ENCODE measurements at places on chromosomes 2 and 18. TPM values are rescaled to one million over a fixed set of nuclear protein-coding genes. Genes with fewer than 3 reads are reported as not detected.

- no peak for DNase-seq
Measured at GRCh38 chr2:230589497-230590015, 123.1 kb upstream of the CAB39 start.

DNA sequence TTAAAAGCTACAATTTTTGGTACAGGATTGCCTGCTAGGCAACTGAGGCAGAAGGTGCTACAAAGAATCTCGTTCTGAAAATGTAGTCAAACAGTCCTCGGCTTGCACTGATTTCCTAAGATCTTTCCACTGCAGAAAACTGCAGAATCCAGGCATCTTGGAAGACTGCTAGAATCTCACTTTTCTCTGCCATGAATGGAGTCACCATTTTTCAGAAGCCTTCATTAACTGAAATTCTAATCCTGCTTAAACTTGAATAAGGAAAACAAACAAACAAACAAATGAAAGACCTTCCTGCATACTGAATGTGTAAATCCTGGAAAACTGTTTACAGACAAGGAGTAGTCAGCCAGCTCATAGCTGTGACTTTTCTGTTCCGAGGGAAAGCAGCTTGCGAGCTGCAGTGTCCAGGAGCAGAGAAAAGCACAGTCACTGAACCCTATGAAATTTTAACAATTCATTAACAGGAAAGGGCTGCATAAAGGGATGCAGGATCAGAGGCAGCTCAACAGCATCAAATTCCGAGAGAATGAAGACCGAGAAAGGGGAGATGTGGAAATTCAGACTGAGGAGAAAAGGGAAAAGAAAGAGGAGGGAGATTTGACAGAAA lies 210.5 kb upstream of the PIK3C3 start:
- no peak for DNase-seq

DNA sequence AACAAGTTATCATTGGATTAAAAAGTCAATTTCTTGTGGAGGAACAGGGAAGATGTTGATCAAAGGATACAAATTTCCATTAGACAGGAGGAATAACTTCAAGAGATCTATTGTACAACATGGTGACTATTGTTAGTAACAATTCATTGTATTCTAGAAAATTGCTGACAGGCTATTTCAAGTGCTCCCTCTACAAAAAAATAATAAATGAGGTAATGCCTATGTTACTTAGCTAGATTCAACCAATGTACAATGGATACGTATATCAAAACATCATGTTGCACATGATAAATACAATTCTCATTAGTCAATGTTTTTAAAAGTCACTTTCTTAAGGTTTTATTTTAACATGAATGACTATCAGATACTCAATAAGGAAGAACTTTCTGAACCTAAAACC lies 33.5 kb downstream of the TFCP2L1 start:
- no peak for DNase-seq

GRCh38 chr2:232869138-232870017 lies 686 bp upstream of the SNORC start:
- no peak for DNase-seq

GRCh38 chr2:235903782-235904584 lies 264.2 kb downstream of the GBX2 start:
- DNase-seq: no peak

GRCh38 chr2:28747714-28748113 lies 3.9 kb upstream of the PPP1CB start:
- no peak for DNase-seq

GRCh38 chr2:72149556-72150156 lies 2.0 kb upstream of the CYP26B1 start:
- peak; percentile 17 for DNase-seq

- no peak for DNase-seq
Measured at GRCh38 chr2:203678971-203679370, 27.5 kb upstream of the CD28 start.

- no peak for DNase-seq
Measured at GRCh38 chr2:179581605-179582004, 279.8 kb downstream of the ZNF385B start.

DNA sequence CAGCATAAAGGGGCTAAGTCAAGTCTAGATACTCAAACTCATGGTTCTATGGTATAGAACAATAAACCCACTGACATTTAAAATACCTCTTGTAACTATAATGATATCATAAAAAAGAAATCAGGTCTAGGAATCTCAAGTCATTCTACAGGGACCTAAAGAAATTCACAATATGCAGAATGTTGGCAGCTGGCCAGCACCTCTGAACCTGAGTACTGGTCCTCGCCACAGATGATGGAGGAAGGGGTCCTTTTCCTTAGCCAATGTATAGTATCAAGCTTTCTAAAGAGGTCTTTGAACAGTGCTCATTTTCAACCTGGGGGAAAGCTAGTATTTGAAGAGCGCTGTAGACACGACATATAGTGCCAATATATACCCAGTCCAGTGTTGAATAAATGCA lies 108.4 kb upstream of the ITGB6 start:
- DNase-seq: no peak

- DNase-seq: no peak
Measured at GRCh38 chr2:74887960-74888700, 54.2 kb downstream of the HK2 start.

DNA sequence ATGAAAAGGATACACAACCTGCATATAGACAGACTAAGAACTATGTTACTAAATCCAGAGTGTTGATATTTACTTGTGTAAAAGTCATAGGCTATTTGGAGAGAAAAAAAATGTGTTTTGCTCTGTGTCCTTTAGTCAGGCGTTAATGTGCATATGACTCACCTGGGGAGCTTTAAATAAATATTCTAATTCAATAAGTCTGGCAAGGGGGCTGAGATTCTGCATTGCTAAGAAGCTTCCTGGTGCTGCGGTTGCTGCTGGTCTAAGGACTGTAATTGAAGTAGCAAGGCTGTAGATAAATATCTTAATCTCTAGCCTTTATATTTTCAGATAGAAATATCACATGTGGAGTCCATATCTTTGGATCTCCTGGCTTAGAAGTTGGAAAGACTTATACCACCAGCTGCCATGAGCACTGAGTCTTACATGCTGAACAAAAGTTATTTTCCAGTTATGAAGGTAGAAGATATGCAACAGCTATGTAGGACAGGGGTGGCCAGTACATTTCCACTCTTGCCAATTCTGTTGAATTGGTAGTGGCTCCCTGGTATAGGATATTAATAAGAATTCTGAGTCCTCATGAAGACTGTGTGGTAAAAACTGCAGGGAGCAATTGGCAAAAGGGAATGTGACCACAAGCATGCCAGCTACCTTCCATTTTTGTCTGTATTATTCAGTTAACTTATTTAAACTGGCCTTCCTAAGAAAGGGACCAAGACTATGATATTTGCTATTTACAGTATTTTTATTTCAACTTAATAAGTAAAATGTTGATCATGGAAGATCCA lies 4.8 kb downstream of the SPAG16 start:
- no peak for DNase-seq

- DNase-seq: no peak
Measured at GRCh38 chr18:9081940-9082339, 20.6 kb upstream of the NDUFV2 start.

DNA sequence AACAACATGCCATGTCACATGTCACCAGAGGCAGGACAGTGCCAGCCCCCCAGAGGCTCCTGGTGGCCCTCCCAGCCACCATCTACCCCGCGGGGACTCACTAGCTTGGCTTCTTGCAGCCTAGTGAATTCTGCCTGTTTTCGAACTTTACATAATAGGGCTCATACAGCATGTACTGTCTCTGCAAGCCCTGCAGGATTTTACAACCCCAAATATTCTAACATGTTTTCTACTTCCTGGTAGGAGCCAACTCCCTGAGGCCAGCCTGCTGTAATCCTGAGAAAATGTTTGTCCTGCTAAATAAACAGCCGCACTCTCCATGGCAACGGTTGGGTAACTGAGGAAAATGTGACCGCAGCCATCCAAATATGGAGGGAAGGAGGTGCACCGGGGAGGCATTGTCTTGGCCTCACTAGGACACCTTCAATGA lies 2.7 kb downstream of the PER2 start:
- no peak for DNase-seq

- no peak for DNase-seq
Measured at GRCh38 chr2:231689124-231689893, 19.0 kb upstream of the PTMA start.

- DNase-seq: no peak
Measured at GRCh38 chr2:8438476-8438875, 243.4 kb upstream of the ID2 start.

DNA sequence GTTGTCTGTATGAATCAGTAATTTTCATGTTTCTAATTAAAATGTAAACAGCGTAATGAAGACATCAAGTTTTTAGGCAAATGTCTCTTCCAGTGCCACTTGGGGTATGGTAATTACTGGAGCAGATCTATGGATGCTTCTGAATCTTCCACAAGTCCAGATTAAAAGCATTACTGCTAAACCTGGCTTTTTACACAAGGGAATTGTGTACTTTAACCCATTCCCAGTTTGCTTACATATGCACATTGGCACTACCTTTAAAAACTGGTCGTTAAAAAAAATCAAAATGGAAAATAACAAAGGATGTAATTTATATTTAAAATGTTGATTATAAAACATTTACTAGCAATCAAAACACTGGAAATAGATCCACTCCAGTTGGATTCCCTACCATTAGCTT lies 19.7 kb downstream of the FIGN start:
- no peak for DNase-seq

DNA sequence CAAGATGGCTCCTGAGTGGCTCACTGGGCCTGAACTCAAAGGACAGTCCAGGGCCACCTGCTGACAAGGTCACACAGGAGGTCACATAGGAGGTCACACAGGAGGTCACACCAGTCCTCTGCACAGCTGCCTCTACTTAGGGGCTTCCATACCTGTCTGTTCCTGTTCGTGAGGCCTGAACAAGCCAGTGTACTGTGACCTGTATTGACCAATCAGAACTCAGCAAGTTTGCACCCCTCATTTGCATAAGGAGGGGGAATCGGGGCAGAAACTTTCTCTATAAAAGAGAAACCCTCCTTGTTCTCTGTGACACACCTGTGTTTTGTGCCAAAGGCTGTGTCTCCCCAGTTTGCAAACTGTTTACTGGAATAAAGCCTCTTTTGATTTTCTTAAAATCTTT lies 478.9 kb downstream of the EIPR1 start:
- DNase-seq: no peak

DNA sequence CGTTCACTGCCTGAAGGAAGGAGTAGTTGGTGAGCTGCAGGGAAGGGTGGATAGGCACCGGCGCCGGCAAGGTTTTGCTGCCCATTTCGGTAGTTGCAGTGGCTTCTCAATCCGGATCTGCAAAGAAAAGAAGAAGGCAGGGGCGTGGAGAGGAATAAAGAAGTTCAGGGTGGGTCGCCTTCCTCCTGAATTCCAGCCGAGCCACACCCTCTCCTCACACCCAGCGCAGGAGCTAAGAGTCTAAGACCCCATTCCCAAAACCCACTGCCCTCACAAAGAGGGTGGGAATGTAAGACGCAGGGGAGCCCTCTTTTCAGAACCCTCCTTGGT lies 4.7 kb downstream of the OSR1 start:
- no peak for DNase-seq

DNA sequence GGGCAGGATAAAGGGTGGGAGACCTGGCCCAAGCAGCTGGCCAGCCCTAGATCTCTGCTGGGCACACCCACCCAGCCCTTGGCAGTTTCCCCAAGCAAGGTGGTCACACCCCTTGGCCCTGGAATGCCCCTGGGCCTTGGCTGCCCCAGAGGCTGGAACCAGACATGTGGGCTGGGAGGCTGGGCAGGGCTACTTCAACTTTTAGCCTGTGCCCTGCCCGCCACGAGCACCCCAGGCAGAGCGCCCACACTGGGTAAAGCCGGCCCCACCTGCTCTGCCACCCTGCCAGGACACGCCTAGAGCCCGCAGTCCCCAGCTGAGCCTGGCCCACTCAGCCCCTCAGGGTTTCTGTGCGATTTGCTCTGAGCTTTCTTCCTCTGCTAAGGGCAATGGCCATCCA lies 119.7 kb upstream of the SMAD2 start:
- no peak for DNase-seq

- DNase-seq: no peak
Measured at GRCh38 chr2:109211315-109211714, 82.3 kb downstream of the SH3RF3 start.

GRCh38 chr2:17228461-17228860 lies 289.8 kb downstream of the RAD51AP2 start:
- no peak for DNase-seq

Gene SERPINB7
- not detected for total RNA-seq

Gene ASB18
- not detected for total RNA-seq

Gene C2orf80
- total RNA-seq: not detected

Gene AGPS
- total RNA-seq: 29.7 TPM

Gene CDK15
- total RNA-seq: not detected

Gene NAT8
- total RNA-seq: not detected

Gene YES1
- 4.9 TPM for total RNA-seq

Gene TMEFF2
- not detected for total RNA-seq

Gene CCBE1
- not detected for total RNA-seq

Gene AMER3
- total RNA-seq: not detected

Gene CGREF1
- total RNA-seq: 0.47 TPM

Gene ROCK2
- 26.7 TPM for total RNA-seq

Gene KCNE4
- not detected for total RNA-seq

Gene FRZB
- total RNA-seq: not detected

Gene MREG
- total RNA-seq: 7.4 TPM

Gene C1D
- total RNA-seq: 12.4 TPM

Gene COL3A1
- not detected for total RNA-seq

Gene MC2R
- total RNA-seq: not detected

Gene TRIB2
- total RNA-seq: 126 TPM
